ENCODE measurements at places on chromosomes 2 and 18.

GRCh38 chr2:28276076-28276618 lies 116.5 kb upstream of the FOSL2 start:
- DNase-seq = no peak

- DNase-seq = no peak
Measured at GRCh38 chr2:152674334-152674733, 42.9 kb downstream of the PRPF40A start.

DNA sequence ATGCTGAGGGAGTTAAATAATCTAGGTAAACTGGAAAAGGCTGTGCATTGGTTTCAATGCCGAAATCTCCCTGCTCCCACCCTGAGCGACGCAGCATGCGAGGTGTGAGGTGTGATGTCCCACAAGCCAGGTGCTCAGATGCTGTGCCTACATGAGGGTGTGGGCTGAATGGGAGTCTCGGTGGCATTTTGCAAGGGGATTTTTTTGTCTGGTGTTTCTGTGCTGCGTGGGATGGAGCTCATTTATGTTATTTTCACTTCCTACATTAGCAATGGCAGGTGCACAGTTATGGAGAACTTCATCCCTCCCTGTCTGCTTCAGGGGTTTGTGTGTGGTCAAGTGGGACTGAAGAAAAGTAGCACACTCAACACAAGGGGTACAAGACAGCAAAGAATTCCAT lies 110.2 kb upstream of the CCDC68 start:
- DNase-seq = no peak

- DNase-seq = no peak
Measured at GRCh38 chr2:210007895-210008294, 5.5 kb downstream of the RPE start.

- no peak for DNase-seq
Measured at GRCh38 chr2:169980001-169980400, 152.7 kb downstream of the UBR3 start.

DNA sequence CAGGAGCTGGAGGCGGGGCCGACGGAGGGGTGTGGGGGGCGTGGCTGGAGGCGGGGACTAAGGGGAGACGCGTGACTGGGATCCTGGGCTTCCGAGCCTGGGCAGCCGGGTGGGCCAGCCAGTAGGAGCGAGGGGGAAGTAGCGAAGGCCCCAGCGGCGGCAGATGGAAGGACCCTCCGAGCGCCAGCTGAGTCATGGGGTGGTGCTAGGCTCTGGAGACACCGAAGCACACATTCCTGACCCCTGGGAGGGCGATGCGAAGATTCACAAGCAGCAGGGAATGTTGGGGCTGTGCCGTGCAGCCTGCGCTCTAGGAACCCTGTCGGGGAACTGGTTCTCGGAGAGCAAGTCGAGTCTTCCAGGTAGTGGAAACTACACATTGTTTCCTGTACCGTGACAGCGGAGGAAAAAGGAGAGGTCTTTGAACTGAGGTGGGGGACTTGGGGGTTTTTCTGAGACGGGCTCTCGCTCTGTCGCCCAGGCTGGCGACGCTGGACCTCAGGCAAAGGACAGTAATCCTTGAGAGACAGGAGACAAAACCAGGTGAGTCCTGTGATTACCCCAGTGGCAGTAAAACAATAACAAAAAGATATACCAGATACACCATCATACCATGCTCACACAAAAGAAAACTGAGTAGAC lies 650 bp upstream of the AFG3L2 start:
- no peak for DNase-seq

- DNase-seq = no peak
Measured at GRCh38 chr2:66073172-66073571, 361.8 kb upstream of the MEIS1 start.

DNA sequence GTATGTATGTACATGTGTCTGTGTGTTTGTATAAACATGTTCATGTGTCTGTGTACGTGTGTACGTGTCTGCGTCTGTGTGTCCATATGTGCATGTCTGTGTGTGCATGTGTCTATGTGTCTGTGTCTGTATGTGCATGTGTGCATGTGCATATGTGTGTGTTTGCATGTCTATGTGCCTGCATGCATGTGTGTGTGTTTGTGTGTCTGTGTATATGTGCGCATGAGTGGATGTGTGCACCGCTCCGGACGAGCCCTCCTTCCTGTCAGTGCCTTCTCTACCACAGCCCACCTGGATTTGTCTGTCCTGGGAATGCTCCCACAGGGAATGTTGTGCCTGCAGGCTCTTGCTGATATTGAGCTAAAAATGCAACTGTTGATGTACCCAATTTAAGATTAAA lies 113.3 kb upstream of the EPC2 start:
- no peak for DNase-seq

DNA sequence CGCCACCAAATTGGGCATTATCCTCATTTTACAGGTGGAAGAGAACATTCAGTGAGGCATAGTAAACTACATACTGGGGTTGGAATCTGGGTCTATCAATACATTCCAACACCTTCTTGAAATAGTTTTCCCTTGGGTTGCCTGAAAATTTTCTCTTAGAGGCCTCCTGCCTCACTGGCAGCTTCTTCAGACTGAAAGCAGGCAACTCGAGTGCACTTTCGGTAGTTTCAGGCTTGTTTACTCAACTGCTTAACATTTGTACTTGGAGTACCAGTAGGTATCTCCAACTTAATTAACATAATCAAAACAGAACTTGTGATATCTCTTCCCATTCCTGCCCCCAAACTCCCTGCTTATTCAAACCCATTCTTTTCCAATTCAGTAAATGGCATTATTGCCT lies 36.2 kb upstream of the C2orf74 start:
- no peak for DNase-seq

DNA sequence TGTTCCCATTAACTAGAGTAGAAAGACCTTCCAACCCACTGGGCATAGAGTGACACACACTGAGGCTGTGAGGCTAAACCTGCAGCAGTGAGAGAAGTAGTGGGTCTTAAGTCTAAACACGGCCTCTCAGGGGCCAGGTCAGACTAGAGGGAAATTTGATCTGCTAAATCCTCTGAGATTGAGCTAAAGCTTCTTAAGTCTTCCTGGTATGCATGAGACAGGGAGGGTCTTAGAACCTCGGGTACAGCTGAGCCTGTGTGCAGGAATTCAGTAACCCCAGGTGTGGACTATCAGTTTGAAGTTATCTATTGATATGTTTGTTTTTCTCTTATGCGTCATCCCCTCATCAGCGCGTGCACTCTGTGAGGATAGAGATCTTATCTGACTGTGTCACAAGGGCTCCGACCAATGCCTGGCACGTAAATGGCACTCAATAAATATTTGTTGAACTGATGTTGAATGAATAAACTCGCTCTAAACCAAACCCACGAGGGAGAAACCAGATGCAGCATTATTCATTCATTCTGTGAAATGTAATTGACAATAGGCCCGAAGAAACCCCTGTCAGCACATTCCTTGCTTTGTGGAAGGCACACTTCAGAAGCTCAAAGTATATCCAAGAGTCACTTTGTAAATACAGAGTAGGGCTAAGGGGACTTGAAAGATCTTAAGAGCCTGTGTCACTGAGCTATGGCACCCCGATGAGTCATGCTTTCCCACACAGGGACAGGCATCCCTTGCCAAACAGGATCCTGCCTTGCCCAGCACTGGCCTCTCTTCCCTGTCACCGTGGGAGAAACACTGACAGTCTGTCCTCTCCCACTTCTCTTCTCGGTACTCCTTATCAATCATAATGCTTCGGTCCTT lies 21.7 kb upstream of the RAB10 start:
- DNase-seq = no peak

GRCh38 chr2:230226051-230226551 lies 565 bp downstream of the SP140 start:
- DNase-seq = no peak

DNA sequence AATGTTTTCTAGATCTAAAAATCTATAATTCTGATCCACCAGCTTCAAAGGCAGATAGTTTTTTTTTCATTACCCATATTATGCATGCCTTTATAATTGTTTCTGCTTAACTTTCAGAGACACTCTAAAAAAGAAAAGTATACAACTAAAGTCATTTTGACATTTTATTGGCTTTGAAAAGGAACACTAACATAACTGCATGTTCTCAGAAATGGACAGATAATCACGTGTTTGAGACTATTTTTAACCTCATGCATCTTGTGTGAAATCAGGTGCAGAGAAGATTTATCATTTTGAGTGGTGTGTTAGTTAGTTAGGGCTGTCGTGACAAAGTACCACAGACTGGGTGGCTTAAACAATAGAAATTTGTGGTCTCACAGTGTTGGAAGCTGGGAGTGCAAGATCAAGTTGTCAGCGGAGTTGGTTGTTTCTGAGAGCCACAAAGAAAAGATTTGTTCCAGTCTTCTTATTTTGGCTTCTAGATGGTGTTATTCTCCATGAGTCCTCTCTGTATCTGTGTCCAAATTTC lies 841.4 kb upstream of the LRATD1 start:
- DNase-seq = no peak

GRCh38 chr2:187658952-187659525 lies 104.8 kb upstream of the TFPI start:
- no peak for DNase-seq
